ENCODE measurements at places on chromosomes 6 and 20. TPM values are rescaled to one million over a fixed set of nuclear protein-coding genes. Genes with fewer than 3 reads are reported as not detected.

Gene PDYN
- not detected for total RNA-seq

Gene SLC35D3
- not detected for total RNA-seq

Gene FYN
- 419 TPM for total RNA-seq

Gene EMILIN3
- total RNA-seq: 0.22 TPM

Gene JPH2
- not detected for total RNA-seq

Gene TRIM38
- 17.5 TPM for total RNA-seq

Gene GLP1R
- total RNA-seq: not detected

Gene MRPL18
- 10.2 TPM for total RNA-seq

Gene TMEM200A
- total RNA-seq: 0.30 TPM

- DNase-seq: no peak
These were observed 205.1 kb upstream of the GMDS start for GRCh38 chr6:2450546-2450945.

- no peak for DNase-seq
These were observed at the start of gene TP53TG5 for GRCh38 chr20:45378191-45378590. Gene TP53TG5, minus strand, starts transcription at chr20:45378325. Its CDS starts 89 bp downstream, at chr20:45378236.

DNA sequence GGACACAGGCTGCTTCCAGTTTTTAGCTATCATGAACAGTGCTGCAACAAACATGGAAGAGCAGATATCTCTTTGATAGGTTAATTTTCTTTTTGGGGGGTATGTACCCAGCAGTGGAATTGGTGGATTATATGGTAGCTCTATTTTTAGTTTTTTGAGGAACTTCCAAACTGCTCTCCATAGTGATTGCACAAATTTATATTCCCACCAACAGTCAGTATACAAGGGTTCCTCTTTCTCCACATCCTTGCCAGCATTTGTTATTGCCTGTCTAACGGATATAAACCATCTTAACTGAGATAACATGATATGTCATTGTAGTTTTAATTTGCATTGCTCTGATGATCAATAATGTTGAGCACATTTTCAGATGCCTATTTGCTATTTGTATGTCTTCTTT, 237.6 kb downstream of the MMUT start:
- no peak for DNase-seq

DNA sequence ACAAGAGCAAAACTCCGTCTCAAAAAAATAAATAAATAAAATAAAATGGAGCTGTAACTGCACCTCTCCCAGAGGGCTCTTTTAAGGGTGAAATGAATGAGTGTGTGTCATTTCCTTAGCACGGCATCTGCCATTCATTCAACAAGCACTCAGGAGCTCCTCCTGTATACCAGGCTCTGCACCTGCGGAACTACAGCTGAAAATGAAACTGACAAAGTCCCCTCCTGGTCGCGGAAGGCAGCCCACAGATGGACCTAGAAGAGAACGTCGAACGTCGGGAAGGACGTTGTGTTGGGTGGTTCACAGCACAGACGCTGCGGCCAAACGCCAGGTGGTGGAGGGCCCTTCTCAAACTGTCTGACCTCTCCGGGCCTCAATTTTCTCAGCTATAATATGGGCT, 256.4 kb downstream of the TFAP2C start:
- DNase-seq: no peak

DNA sequence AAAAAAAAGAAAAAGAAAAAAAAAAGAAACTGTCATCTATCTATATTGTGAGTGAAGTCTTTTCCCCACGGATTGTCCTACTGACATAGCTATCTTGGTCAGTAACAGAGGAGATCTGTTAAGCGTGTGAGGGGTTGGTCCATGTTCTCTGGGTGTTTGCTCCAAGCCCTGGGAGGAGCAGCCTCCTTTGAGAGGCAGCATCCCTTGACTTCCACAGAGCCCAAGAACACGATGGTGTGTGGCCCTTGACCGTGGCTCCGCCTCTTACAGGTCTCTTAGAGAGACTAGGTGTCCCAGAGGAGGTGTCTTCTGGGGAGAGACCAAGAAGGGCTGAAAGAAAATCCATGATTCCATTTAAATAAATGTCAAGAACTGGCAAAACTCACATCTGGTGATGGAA, 60.1 kb upstream of the GTSF1L start:
- DNase-seq: no peak

DNA sequence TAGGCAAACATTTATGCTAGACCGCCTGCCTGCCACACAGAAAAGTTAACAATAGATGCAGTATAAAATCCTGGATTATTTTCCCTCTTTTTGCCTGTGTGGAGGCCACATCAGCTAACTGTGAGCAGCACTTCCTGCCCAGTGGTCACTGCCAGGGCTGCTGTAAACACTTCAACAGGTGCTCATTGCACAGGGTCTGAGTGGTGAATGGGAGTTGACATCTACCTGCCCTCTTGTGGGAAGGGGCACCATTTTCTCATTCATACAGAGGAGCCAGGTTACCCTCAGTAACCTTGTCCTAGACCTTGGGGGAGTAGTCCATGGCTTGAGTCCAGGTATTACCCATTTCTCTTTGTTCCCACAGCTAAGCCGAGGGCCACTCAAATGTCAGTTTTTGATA, 235.3 kb downstream of the TMEM242 start:
- DNase-seq: no peak

DNA sequence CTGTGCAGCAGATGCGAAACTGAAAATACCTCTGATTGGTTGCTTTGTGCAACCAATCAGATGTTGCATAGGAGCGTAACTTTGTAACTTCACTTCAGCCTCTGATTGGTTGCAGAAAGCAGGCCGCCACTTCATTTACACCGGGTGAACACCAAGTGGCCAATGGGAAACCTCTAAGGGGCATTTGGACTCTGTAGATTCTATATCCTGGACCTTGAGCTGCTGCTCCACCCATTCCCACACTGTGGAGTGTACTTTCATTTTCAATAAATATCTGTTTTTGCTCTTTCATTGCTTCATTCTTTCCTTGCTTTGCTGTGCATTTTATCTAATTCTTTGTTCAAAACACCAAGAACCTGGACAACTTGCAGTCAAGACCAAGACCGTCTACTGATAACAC, 14.1 kb upstream of the NXT1 start:
- no peak for DNase-seq

GRCh38 chr6:5096482-5096881, 11.3 kb downstream of the PPP1R3G start:
- no peak for DNase-seq

DNA sequence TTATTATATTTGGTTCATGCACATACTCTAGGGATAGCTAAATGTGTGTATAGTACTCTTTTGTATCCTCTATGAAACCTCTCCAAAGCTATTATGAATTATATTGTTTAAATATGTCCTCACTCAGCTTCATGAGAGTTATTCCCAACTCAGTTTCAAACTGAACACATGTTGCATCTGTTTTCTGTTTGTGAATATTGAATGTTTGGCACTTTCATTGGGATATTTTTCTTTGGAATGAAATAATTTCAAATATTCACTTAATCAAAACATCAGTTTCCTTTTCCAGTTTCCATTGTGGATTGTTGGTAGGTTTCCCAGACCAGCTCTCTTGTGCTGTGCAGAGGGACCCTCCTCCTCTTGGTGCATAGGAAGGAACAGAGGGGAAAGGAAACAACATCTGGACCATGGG, 46.6 kb downstream of the HDAC2 start:
- DNase-seq: no peak

GRCh38 chr6:136421537-136422158, 128.6 kb downstream of the MAP7 start:
- no peak for DNase-seq

GRCh38 chr20:62494537-62494936, 18.7 kb upstream of the GATA5 start:
- no peak for DNase-seq

DNA sequence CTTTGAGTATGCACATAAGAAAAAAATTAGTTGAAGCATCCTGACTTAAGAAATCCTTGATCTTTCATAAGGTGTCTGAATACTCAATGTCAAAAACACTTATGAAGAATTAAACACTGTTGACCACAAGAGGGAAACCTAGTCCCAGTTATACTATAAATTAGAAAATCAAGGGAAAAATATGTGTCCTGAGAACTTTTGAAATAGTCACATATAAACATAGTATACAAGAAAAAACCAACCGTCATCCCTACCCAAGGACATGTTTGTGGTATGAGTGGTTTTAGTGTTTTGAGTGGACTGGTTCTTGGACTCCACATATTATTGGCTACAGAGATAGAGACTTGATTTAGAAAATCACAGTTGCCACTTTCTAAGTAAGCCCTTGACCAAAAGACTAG, 7.6 kb upstream of the HLA-DRA start:
- no peak for DNase-seq
